Activated T-helper 9 cell treated with anti-CD3 and anti-CD28 coated beads, Interleukin-2, amount 50 U/mL, for 16 hours (primary cell): ENCODE measurements at places on chromosomes 4 and X.

DNA sequence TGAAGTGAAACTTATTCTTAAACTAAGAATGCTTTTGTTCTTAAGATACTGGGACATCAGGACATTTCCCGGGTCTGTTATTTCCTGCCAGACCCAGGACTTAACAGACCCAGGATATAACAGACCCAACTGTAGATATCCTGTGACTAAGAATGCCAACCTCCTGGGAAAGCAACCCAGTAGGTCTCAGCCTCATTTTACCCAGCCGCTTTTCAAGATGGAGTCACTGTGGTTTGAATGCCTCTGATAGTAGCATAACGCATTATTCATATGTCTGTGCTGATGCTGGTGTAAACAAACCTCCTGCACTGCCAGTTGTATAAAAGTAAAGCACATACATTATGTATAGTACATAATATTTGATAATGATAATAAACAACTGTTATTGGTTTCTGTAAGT is 185.8 kb upstream of the GPRIN3 start:
- no peak for DNase-seq

GRCh38 chr4:82892467-82892802 is 1.5 kb upstream of the SEC31A start:
- no peak for DNase-seq

- DNase-seq, result no peak
These were observed 313.0 kb downstream of the DCTD start for GRCh38 chr4:182604161-182604622.

- DNase-seq, result no peak
These were observed 136.4 kb upstream of the NDST4 start for GRCh38 chr4:115249808-115250207.

DNA sequence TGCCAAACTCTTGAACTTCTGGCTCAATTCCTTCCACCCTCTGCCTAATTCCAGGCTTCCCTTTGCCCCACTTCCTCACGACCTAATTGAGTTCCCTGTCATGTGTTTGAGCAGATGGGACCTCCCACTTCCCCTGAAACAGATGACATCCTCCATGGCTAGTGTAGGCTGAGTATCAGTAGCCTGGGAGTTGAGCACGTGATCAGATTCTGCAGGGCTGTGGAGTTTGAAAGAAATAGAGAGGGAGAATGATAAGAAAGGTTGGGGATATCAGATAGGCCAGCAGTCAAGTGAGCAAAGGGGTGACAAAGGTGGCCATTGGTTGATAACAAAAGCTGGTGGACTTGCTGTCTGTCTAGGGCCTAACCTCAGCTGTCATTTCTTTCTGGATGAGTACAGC is 18.8 kb upstream of the NWD2 start:
- DNase-seq, result no peak

DNA sequence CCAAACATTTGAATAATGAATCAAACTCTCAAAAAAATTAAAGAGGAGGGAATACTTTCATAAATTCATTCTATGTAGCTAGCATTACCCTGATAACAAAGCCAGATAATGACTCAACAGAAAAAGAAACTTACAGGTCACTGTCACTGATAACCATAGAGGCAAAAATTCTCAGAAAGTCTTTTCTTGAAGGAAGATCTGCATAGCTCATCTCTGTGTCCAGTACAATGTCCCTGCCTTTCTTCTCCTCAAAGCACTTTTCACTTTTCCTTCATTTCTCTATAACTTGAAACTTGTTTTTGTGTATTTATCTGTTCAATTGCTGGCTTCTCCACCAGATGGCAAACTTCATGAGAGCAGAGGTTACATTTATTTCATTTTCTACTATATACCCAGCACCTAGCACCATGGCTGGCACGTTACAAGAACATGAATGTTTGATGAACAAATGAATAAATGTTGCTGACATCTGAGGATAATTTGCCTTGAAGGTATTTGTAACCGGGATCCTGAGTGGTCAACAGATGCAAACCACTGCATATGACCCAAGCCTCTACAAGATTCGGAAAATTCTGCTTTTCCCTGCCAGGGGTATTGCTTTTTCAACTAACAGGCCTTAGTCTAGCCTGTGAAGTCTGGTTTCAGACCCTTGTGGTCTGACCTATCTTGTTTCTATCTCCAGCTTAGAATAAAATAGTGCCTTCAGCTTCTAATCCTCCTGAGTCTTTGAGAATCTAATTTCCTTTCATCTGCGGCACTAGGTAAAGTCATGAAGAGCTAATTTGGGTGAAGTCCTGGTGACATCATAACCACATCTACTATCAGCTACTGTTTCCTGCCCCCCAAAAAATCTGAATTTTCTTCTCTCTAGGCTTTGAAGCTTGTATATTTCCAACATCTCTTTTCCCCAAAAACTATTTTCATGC is 52.5 kb upstream of the ANTXR2 start:
- no peak for DNase-seq

DNA sequence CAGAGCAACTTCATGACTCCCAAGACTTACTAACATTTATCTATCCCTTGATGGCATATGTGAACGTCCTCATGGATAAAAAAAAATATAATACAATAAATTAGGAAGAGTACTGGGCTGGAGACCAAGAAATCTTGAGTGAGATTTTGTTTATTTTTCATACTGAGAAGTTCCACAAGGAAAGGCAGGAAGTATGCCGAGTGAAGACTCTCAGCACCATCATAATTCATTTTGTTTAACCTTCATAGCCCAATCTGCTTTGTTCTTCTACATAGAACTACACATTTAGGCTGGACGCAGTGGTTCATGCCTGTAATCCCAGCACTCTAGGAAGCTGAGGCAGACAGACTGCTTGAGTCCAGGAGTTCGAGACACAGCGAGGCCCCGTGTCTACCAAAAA is 198.3 kb downstream of the NSUN7 start:
- DNase-seq, result no peak

GRCh38 chr4:47852136-47852535 is 14.3 kb upstream of the CORIN start:
- no peak for DNase-seq

DNA sequence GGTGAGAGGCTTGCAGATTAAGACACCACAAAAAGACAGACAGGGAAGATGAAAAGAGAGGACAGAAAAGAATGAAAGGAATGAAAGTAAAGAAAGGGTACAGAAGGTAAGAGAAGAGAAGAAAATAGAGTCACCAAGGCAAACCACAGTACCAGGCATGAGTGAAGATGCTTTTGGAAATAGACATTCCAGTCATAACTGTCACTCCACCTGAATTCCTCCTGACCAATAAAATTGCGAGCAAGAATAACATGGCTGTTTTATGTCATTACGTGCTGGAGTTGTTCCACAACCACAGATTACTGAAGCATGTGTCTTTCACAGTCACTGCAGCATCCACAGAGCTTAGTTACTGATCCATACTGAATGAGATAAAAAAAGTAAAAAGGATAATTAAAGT is 864.9 kb upstream of the SLIT2 start:
- DNase-seq, result no peak

- no peak for DNase-seq
These were observed at the start of gene CAPN6 for GRCh38 chrX:111270339-111270738. CAPN6 (minus strand) TSS chrX:111270483; CDS start chrX:111263936, 6,547 bp downstream.

- no peak for DNase-seq
These were observed 158.7 kb upstream of the ATP6AP2 start for GRCh38 chrX:40422021-40422420.

DNA sequence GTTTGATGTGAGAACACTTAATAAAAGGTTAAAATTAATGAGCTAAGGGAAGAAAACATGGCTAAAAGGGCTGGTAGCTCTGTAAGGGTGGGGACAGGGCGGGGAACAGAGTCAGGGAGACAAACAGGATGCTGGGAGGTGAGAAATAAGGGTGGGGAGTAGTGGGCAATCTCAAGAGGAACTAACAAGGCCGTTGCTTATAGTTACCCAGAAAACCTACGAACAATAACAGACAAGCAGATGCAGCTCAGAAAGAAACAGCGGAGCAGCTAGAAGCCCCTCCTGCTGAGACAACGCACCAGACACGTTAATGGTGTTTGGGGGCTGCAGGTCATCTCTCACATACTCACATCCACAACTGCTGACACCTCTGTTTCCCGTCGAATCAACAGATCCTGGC is 9.7 kb upstream of the KLF3 start:
- DNase-seq, result no peak

- no peak for DNase-seq
These were observed 16.5 kb upstream of the GRIA3 start for GRCh38 chrX:123167621-123168020.
